ENCODE measurements at places on chromosomes 3 and 15.

DNA sequence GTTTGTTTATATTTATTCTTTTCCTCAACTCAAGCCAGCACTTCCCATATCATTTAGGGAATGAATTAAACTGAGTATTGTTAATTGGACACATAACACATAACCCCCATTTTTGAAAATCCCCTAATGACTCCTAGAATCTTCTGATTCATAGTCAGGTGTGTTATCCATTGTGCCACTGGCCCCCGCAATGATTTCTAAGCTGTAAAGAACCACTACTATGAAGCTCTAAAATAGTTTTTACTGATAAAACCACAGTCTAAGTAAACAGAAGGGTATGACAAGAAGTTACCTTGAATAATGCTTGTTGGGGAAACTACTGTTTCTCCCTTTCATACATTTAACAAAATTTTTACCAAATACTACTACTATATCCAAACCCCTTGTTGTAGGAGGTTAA is 22.3 kb upstream of the SLC12A8 start:
- no peak for DNase-seq

DNA sequence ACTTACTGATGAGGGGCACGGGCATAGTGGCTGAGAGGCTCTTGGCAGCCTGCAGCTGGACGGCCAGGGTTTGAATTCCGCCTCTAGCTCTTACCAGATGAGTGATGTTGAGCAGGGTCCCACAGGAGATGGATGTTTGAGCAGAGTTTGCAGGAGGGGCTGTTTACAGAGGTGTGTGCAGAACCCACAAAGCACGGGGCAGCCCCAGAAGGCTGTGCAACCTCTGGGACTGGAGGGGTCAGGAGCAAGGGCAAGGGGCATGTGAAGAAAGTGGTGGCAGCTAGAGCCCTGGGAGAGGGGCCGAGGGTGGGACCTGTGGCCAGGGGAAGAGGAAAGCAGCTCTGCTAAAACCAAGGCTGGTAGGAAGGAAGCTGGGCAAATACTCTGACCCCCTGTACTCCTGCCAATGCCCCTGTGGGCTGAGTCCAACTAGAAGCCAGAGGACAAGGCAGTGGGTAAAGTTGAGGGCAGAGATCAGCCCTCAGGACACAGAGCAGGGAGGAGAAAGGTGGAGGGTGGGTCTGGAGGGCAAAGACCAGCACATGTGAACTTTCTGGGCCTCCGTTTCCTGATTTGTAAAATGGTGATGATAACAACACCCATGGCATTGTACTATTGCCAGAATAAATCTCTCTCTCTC is 53.9 kb upstream of the ITGA11 start:
- DNase-seq, result no peak

DNA sequence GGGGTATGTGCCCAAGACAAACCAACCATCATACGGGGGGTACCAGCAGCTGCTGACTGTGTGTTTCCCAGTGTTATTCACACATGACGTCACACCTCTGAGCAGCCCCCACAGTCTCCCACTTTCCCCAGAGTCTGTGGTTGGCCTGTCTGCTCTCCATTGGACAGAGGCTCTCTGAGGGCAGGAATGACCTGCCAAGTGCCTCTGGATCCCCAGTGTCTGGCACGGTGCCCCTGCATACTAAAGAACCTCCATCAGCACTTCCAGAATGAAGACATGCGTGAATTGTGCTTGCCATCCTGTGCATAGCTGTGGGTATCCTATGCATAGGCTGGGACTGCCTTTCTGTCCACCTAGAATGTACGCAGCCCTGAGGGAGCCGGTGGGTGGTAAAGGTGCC is 3.5 kb upstream of the CCDC9B start:
- no peak for DNase-seq

DNA sequence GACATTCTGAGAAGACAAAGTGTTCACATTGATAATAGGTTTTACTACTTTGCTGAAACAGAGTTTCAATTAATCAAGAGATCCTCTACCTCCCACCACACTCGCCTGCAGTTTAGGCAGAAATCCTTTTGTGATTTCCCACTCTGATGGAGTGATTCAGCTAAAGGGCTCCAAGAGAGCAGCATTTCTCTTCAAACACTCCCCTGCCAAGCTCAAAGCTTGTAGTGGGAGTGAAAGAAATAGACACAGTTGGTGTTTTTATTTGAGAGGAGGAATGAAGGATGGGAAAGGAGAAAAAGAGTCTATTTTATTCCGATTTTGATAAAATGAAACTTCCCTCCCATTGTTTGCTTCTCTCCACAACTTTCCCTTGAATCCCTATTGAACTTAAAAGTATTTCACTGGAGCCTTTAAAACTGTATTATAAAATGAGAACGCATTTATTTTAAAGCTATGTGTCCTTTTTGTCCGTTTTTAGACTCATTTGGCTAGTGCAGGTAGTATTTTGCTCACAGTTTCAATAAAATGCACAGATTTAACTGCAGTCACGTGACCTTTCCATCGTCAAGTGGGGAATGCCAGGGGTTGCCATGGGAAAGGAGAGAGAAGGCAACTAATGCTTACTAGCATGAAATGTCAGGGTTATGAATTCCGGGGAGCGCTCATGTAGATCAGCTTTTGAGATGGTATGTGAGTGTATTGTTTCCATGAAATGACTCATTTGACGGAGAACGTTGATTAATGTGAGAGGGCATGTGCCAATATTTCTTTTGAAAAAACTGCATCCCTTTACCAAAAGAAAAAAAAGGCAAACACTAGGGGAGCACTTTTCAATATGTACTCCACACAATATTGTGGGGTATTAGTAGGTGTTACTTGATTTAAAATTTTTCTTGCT is 7.7 kb upstream of the OSBPL11 start:
- DNase-seq, result no peak

DNA sequence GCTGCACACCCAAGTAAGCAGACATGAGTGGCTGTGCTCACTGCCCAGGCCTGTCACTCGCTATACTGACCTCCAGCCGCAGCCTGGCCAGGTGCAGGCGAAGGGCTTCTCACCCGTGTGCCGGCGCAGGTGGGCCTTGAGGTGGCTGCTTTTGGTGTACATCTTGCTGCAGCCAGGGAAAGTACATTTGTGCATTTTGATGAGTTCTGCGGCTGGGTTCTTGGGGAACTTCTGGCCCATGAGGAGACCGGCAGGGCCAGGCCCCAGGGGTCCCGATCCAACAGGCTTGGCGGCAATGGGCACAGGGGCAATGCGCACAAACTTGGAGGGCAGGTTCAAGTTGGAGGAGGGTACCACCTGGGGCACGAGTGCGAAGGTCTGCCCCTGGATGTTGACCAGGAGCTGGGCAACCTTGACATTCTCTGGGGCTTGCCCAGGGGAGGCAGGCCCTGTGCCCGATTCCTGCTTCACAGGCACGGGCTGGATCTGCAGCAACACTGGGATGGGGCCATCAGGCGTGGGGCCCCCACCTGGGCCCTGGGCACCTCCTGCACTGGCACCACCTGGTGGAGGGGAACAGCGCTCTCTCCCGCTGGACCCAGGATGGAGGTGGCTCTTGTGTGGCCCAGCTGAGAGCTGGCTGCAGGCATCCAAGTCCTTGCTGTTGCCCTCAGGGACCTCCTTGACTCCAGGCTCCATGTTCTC is 5.3 kb downstream of the KLF15 start:
- DNase-seq, result no peak

GRCh38 chr3:13066834-13067233 is 6.4 kb downstream of the IQSEC1 start:
- DNase-seq, result no peak

DNA sequence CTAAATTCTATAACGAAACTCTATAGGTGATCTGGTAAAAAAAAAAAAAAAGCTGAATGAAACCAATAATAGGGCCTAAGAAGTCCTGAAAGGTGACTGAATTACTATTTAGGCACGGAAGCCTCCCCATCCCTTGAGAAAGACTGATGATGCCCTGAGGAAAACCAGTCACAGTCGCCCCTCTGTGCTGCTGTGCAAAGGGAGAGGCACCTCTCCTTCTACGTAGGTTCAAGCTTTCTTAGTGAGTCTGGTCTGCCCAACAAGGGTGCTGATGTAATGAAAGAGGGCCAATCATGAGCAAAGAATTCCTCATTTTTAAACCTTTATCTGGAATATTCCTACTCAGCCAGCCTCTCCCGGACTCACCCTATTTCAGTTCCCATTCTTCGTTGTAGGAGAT is 11.9 kb downstream of the NPHP3 start:
- no peak for DNase-seq

GRCh38 chr3:27449530-27450150 is 34.5 kb downstream of the SLC4A7 start:
- no peak for DNase-seq

- peak; percentile 32 for DNase-seq
Measured at GRCh38 chr3:141147657-141148056, 84.0 kb upstream of the PXYLP1 start.

GRCh38 chr3:129501630-129502029 is 26.8 kb upstream of the RHO start:
- no peak for DNase-seq

GRCh38 chr3:157611536-157612076 is 108.4 kb upstream of the VEPH1 start:
- DNase-seq, result no peak

- no peak for DNase-seq
Measured at GRCh38 chr3:155661042-155661441, 83.8 kb downstream of the PLCH1 start.

DNA sequence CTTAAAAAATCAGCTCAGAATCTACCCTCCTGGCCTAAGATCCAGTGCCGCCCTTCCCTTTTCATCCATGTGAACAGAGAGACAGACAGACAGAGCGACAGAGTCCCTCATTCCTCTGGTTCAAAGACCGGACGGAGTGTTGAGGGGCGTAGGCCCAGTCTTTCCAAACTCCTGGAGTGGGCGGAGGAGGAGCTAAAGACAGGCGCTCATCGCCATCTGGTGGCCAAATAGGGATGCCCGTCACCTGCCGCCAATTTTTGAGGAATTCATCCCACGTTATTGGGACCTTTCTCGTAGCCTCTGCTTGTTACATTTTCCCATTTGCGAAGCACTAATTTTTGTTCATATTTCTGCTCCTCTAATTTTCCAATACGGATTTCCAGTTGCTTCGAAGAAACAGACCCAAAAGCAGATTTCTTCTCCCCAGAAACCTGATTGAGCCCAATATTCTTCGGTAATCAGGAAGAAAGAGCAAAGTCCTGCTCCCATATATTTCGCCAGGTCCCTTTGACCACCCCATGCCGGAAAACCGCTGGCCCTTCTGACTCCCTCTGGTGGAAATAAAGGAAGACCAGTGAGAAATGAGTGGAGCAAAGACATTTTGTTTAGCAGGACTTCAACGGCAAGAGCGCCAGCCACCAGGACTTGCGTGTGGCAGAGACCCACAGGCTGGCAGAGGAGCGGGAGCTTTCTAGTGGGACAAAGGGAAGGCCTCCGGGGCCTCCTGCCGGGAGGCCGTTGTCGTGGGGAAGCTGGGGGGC is 88.0 kb downstream of the LRRK1 start:
- DNase-seq, result peak; percentile 91

GRCh38 chr15:68644083-68644904 is 65.5 kb downstream of the CORO2B start:
- no peak for DNase-seq

- DNase-seq, result peak; percentile 12
Measured at GRCh38 chr3:171833789-171834460, 9.2 kb upstream of the TMEM212 start.
